Myocyte (in vitro differentiated cells): ENCODE measurements at places on chromosomes 7 and 10.

DNA sequence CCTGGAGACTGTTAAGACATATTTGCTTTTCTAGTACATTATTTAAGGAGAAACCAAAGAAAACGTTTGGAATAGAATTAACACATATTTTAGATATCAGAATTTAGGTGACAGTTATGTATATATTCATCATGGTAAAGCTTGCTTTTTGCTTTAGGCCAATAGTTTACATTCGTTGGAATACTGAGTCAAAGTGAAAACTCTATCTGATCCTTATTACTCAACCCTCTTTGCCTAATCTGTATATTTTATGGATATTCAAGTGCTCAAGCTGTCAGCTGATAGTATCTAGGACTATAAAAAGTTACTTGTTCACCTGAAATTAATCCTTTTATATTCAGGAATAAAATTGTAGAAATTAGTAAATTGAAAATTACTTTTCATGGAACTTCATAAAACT is 61.1 kb downstream of the VPS50 start:
- no peak for DNase-seq

DNA sequence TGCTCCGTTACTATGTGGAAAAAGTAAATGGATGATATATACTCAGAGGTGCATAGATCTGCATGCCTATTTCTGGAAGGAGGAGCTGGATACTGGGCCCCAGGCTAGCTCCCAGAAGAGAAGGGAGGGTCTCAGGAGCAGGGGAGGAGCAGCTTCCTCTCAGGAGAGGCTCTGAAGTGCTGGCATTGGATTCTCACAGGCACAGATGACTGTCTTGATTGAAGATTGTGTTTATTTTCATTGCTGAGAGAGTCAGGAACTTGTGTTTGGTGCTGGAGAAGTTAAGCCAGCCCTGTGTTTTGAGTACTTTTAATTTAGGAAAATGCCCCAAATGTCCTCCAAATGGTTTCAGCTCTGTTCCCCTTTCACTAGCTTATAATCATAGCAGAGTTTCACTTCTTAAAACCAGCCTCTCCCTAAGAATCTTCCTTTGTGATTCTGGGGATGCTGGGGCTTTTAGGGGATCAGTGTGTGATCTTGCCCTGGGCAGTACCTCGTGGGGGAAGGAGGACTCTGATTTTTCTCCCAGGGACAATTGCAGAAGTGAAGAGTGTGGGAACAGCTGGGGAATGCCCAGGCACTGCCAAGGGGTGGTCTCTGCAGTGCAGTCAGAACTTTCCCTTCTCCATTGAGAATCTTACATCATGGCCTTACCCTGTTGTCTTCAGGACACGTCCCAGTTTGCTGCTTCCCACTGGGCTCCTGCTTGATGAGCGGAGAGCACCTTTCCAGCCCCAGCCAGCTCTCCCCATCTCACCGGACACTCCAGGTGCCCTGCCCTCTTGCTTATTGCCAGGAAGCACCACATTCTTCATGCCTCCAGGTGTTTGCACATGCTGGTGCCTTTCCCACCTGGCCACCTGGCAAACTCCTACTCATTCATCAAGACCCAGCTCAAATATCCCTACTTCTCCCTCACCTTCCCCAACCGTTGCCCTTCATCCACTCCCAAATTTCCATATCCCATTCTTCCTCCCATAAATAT is 102.8 kb downstream of the ARHGAP22 start:
- peak; percentile 44 for DNase-seq

DNA sequence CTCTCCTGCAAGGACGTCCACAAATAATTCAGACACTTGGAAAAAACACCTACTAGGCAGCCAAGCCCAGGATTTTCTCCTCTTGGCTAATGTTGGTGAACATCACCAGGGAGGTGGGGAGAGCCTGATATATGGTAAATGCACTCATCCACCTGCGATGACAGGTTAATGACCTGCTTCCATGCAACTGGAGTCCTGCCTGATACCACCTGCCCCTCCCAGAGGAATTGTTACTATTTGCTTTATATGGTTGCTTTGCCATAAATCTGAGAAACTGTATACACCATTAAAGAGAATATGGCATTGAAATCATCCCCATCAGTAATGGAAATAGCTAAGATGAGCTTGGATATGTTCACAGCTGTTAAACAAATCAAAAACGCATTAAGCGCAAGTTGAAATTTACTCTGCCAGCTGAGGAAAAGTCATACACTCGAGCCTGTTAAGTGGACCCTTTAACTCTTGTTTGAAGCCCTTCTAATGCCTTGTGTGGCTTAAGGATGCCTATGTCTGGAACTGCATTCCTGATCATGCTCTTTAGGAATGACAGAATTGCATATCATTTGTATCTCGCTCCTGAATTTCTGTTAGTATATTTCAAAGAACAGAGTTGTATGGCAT is 208.3 kb downstream of the PRPF18 start:
- no peak for DNase-seq

DNA sequence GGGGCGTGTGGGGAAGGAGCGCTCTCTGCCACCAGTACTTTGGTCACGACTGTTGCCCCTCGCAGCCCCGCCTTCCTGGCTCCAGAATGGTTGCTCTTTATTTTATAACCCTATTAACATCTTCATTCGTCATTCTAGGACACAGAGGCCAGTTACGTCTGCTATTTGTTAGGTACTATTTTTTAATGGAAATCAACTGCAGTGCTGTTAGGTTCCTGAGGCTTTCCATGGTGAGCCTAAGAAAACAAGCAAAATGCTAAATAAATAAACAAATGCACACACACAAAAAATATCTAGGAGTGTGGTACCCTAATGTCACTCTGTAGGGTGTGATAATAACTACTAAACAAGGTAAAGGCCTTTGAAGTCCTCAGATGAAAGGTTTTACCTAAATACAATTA is 71.1 kb downstream of the SLC37A3 start:
- no peak for DNase-seq

DNA sequence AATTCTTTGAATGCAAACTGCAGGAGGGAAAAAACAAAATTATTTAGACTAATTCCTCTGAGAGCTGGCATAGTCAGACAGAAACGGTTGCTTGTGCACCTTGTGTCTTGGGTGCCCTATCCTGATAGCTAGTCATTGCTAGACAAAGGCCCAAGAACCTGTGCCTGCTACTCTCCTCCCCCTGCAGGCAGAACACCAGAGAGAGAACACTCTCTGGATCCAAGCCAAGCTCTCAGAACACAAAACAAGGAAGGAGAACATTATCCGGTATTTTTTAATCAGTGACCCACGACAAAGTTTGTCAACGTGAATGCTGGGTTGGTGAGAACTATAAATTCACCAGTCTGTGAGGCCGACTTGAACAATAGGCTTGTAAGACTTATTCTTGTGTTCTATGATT is 18.8 kb upstream of the PPP1R9A start:
- DNase-seq, result peak; percentile 24

- peak; percentile 70 for DNase-seq
Observed at GRCh38 chr7:22417349-22417748, 60.4 kb upstream of the RAPGEF5 start.

- no peak for DNase-seq
Observed at GRCh38 chr10:109247814-109248213, 675.5 kb downstream of the XPNPEP1 start.

- DNase-seq, result peak; percentile 30
Observed at GRCh38 chr10:44569193-44570091, 184.5 kb upstream of the CXCL12 start.

DNA sequence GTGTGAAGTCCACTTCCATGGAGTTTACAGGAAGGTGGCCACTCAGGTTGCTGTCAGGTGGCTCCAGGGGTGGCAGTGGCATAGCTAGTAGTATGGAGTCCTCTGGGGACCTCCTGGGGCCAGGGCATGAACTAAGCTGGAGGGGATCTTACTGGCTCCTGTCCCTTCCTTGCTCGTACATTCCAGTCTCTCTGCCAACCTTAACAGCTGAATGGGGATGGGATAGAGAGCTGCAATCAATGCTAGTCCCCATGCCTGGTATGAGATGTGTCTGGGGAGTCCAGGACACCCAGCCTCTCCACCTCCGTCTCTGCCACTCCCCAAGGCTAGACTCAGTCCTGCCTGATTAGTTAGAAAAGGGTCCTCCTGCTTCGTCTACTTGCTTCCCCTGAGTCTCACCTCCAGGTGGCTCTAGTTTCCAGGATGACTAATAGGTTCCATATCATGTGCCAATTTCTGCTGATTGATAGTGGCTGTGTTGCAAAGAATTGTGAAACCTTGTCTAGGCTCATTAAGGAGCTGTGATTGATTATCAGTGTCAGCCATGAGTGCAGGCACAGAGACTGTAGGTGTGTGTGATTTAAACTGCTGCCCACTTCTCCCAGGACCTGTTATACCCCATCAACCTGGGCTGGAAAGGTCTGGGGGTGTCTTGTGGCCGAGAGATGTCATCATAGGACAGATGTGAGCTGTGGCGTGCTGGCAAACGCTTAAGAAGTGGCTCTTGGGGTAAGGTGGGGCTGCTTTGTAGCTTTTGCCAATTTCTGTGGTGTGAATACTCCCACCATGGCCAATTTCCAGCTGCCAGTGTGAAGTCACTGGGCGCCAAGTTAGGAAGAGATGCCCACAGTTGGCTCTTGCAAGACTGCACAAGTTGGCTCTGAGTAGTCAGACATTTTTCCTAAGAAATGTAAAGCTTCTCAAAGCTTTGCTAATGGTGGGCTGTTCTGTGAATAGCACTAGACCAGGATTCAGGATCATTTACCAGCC is 59.8 kb downstream of the COL13A1 start:
- peak; percentile 72 for DNase-seq

DNA sequence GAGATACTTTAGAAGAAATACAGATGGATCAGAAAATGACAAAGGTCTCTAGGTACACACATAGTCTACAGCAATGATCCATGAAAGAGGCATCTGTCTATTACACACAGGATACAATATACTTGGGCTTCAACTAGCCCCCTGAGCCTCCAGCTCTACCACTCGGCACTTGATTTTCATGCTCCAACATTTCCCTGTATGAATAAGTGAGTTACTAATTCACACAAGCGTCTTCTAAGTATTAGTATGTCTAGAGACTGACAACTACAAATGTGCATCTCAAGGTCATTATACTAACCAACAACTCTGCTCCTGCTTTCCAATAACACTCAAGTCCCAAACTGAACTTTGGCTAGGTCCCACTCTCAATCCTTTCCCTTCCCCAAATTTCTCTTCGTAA is 8.3 kb downstream of the FAM204A start:
- no peak for DNase-seq

DNA sequence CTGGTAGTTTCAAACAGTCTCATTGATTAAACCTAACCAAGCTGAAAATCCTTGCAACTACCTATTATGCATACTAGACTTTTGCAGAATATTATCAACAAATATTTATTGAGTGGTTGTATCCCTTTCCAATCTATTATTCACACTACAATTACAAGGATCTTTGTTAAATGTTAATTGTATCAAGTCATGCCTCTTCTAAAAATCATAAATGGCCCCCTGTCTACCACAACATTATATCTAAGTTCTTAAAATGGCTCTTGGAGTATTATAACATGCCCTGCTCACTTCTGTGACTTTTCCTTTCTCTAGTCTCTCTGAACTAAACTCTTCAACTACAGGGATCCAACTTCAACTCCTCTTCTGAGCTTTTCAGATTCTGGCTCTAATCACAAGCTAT is 219.3 kb downstream of the IMMP2L start:
- no peak for DNase-seq

GRCh38 chr10:43844221-43844620 is 195.5 kb upstream of the ZNF32 start:
- DNase-seq, result peak; percentile 56

DNA sequence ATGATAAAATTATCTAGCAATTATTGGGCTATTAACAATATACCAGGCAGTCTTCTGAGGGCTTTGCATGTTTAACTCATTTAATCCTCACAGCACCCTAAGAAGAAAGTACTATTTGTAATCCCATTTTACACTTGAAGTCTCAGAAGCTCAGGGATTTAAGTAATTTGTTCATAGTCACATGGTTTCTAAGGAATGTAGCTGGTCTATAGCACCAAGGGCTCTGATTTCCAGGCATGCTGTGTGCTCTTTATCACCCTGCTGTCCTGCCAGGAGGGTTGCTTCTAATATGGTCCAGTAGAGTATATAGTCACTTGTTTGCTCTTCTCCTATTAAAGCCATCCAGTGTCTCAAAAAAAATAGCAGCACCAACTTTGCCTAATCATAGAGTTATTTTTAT is 417.2 kb downstream of the PLXDC2 start:
- no peak for DNase-seq

DNA sequence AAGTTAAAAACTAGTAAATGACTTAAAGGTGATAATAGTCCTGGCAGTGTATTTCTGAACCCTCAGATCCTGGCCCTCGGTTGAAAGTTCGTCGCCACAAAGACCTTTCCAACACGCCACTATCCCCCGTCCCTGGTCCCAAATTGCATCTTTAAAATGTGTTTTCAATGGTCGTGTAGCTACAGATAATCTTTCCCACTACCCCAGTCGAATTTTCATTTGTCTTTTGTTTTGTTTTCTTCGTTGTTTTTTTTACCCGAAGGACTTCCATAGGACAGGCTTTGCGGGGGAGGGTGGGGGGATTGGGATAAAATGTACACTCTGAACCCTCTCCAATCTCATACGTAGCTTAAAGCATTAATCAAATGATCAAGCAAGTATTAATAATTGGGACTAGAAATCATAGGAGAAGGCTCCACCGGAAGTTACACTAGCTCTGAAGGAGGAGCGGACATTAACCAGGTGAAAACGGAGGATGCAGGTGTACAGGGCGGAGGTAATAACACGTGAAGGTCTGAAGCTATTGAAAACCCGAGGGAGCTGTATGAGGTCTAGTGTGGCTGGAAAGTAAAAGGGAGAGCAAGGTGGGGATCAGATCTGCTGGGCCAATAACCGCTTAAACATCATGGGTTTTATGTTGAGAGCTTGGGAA is 32.8 kb upstream of the PHF14 start:
- DNase-seq, result no peak

DNA sequence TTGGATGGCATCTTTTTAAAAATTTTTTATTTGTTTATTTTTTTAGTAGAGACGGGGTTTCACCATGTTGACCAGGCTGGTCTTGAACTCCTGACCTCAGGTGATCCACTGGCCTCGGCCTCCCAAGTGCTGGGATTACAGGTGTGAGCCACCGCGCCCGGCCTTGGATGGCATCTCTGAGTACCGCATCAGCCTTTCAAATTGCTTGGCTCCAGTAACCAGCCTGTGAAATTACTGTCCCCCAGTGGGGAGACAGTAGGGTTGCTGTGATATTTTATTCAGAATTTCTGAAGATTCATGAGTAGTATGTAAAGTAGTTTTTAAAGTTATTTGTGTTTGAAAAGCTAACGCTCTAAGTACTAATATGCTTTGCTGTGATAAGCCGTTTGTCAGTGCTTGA is 1.2 kb downstream of the NUB1 start:
- DNase-seq, result no peak

GRCh38 chr7:81990395-81990794 is 220.5 kb upstream of the HGF start:
- DNase-seq, result peak; percentile 57
